ENCODE measurements at places on chromosomes 16 and 17. TPM values are rescaled to one million over a fixed set of nuclear protein-coding genes. Genes with fewer than 3 reads are reported as not detected.

DNA sequence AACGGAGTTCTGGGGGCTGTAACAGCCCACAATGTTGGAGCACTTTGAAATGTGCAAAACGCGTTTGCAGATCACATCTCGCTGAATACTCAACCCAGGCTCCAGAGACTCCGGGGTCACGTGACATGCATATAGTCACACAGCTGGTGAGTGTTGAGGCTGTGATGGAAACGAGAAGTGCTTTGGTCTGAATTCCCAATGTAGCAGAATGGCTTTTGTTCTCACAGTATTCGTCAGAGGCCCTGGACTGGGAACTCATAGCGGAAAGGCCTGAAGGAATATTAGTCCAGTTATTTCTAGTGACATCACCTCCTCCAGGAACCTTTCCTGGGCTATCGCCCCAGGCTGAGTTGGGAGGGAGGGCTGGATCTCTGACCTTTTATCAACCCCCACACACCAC, 95.8 kb upstream of the CRHR1 start:
- DNase-seq: no peak

DNA sequence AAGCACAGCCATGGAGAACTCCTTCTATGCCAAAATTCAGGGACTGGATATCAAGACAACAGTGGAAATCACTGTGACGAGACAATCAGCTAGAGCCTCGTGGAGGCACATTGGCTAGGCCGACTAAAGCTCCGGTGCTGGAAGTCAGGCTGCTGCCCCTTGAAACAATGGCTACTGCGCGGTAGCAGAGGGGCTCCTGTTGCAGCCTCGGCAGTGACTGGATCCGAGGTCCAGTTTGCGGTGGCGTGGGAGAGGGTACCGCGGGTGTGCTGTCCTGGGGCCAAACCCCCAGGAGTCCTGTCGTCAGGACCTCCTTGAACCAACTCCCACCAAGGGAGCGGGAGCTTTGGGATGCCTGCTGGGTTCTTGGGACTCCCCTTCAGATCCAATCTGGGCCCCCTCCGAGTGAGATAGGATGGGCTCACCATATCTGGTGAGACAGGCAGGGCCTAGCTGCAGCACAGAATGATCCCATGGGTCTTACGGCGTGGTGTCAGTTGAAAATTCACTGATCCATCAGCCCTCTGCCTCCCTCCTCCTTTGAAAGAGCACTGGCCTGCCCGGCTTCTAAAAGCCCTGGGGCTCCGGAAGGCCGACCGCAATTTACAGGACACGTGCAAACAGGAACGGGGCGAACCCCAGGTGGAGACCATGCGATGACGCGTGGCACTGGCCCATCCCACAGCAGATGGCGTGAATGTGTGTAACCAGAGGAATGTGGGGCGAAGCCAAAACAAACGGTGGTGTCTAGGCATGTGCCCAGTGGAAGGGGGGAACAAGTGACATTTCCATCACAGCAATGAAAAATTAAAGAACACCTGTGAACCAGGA, 15.8 kb upstream of the KCNJ18 start:
- peak; percentile 19 for DNase-seq

DNA sequence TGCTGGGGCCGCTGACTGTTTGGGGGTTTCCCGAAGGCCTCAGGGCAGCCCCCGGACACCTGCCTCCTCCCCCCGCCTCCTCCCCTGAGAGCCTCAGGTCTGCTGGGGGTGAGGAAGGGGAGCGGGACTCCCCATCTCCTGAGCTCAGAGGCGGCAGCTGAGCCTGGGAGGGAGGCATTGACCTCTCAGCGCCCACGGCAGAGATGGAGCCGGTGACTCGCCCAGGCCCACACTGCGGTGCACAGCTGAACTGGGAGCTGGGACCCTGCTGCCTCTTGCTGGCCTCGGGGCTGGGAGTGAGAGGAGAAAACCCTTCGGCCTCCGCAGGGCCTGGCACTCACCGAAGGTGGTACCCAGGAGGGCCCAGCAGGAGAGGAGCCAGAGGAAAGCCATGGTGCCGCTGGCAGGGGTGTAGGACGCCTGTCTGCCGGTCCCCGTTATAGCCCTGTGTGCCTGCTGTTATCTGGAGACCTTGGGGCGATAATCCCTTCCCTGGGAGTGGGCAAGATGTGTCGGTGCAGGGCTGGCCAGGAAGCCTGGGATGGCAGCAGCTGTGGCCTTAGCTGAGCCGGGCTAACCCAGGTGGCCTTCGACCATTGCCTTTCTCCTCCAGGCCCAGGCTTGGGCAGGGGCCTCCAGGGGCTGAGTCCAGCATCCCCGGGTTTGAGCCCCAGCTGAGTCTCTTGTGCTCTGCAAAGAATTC, at the start of gene CTRB2:
Gene CTRB2 (minus strand): TSS at position 413 of the 703 bp plus-strand sequence. CDS start 20 bp downstream, at position 393.
- no peak for DNase-seq

DNA sequence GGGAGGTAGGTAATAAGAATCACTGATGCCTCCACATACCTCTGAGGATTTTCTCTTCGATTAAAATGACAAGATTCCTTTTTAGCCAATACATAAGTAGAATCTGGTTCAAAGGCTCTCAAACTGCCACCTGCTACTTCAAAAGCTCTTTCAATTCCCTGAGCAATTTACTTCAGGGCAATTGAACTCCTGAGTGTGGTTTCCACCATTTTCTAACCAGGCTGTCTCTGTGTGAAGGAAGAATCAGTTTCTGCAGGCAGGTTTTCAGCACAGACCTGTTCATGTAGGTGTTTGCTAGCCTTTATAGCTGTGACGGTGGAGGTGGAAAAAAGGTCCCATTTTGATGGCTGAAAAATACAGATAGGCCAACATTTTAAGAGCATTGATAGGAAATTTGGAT, 18.2 kb upstream of the HS3ST3B1 start:
- DNase-seq: no peak

The SDR42E2 gene
- 0.44 TPM for total RNA-seq

The CDK5R1 gene
- total RNA-seq: 8.1 TPM

The CCDC40 gene
- 1.3 TPM for total RNA-seq
